ENCODE measurements at places on chromosomes 11 and 22.

DNA sequence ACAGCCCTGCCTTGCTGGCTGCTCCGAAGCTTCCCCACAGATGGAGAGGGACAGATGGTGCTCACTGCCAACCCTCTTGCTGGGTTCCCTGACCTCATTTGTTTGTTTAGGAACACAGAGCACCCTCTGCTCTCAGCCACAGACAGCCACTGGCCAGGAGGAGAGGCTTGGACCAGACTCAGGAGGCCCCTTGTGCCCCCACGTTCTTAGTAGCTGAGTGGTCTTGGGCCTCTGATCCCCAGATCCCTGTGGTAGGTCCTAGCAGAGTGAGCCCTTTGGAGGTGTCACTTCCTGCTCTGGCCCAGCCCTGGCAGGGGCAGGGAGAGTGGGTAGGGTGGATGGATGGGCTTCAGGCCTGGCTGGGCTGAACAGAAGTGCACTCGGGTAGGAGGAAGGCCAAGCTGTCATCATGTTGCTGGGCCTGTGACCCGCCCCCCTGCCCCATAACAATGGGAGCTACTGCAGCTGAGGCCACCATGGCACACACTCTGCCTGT lies 84.0 kb downstream of the DHCR7 start:
- no peak for DNase-seq

DNA sequence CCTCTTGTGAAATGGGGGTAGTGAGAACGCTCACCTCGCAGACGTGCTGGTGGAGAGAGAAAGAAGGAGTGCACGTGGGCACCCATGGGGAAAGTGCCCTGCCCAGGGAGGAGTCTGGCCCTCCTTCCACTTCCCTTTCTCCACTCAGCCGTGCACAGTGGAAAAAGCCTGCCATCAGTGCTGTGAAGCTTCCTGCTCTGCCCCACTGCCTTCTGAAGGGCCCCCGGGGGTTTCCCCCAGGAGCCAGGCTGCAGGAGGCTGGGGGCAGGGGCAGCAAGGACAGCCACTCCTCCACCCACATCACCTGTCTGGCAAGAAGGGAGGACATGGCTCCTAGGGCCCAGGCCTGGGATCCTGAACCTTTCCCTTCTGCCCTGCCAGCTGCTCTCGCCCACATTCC lies 7.6 kb downstream of the TP53I11 start:
- no peak for DNase-seq

GRCh38 chr11:101401245-101401644 lies 182.6 kb downstream of the TRPC6 start:
- no peak for DNase-seq

DNA sequence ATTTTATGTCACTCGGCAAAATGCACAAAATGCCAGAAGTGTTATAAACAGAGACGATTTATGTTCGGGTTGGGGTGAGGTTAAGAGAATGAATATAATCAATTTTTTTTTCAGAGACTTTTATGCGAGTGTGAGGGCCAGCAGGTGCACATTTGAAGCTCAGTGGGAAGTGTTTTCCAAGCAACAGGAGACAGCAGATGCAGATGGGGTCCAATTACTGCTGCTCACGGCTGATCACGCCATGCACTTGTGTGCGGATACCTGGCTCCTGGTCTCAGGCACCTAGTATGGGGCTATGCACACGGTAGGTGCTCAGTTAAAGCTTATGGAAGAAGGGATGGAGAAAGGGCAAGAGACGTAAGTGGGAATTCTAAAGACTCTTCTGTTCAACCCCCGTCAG lies 249.1 kb downstream of the MIAT start:
- no peak for DNase-seq

GRCh38 chr11:26348776-26349175 lies 16.8 kb downstream of the ANO3 start:
- DNase-seq = no peak

DNA sequence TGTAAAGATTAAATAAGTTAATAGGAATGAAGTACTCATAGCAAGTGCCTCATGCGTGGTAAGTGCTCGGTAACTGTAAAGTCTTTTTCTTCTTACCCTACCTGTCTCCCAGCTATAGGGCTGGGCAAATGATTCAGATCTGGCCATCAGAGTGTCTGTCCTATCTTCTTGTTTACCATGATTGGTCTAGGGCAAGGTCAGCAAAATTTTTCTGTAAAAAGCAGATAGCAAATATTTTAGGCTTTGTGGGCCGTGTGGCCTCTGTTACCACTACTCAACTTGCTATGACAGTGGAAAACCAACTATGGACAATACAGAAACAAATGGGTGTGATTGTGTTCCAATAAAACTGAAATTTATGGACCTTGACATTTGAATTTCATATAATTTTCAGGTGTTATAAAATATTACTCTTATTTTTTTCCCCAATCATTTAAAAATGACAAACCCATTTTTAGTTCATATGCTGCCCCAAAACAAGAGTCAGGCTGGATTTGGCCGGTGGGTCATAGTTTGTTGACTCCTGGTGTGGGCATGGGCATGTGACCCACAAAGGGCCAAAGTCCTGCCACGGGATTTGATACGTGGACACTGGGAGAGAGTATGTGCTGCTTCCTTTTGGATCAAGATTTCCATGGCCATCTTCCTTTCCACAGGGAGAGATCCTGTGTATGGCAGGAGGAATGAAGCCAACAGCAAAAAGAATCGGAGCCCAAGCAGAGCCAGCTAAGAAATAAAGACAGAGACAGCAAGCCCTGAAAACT lies 26.8 kb upstream of the FZD4 start:
- DNase-seq = no peak

DNA sequence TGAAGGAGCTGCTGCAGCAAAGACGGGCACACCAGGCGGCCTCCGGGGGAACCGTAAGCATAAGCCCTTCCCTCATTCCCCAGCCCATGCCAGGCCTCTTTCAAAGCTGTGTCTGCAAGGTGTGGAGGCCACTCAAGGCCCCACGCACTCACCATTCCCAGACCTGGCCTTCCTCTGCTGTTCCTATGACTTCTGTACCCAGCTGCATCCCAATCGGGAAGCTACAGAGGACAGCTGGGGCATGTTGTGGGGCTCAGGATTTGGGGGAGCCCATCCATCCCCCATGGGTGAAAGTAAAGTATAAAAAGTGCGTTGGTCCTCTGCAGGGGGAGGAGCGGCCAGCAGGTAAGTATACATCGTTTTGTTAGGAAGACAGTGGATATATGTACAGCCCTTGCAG lies 2.2 kb downstream of the POU2AF3 start:
- no peak for DNase-seq

GRCh38 chr11:81916451-81916850 lies 817.2 kb downstream of the FAM181B start:
- DNase-seq = no peak

All from tibial artery (tissue), 4 donors.